Thyroid gland (tissue), 4 donors: ENCODE measurements at places on chromosomes 16 and 17.

GRCh38 chr17:16439303-16439791, 24.0 kb downstream of the TRPV2 start:
- peak; percentile 55 for DNase-seq

DNA sequence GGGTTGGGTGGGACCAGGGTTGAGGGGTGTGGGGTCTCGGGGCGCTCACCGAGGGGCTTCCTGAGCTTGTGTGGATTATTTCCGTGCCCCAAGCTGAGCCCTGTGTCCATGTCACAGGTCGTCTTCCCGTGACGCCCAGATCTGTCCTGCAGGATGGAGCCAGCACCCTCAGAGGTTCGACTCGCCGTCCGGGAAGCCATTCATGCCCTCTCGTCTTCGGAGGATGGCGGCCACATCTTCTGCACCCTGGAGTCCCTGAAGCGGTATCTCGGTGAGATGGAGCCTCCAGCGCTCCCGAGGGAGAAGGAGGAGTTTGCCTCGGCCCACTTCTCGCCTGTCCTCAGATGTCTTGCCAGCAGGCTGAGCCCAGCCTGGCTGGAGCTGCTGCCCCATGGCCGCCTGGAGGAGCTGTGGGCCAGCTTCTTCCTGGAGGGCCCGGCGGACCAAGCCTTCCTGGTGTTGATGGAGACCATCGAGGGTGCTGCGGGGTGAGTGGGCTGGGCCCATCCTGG, 1.0 kb downstream of the TELO2 start:
- peak; percentile 28 for DNase-seq

DNA sequence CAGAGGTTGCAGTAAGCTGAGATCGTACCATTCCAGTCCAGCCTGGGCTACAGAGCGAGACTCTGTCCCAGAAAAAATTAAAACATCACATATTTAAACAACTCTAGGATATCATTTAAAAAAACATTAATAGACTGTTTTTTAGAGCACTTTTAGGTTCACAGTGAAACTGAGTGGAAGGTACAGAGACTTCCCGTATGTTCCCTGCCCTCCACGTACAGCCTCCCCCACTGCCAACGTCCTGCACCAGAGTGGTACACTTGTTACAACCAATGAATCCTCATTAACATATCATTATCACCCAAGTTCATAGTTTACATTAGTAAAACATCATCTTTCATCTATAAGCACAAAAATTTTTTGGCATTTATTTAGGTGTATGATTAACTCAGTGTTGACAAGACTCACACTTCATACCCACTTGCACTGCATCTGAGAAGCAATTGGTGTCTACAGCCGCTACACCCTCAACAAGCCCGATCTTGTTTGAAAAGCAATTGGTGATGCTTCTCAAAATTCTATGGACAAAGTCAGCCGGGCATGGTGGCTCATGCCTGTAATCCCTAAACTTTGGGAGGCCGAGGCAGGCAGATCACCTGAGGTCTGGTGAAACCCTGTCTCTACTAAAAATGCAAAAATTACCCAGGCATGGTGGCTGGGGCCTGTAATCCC, 39.9 kb upstream of the STH start:
- no peak for DNase-seq

DNA sequence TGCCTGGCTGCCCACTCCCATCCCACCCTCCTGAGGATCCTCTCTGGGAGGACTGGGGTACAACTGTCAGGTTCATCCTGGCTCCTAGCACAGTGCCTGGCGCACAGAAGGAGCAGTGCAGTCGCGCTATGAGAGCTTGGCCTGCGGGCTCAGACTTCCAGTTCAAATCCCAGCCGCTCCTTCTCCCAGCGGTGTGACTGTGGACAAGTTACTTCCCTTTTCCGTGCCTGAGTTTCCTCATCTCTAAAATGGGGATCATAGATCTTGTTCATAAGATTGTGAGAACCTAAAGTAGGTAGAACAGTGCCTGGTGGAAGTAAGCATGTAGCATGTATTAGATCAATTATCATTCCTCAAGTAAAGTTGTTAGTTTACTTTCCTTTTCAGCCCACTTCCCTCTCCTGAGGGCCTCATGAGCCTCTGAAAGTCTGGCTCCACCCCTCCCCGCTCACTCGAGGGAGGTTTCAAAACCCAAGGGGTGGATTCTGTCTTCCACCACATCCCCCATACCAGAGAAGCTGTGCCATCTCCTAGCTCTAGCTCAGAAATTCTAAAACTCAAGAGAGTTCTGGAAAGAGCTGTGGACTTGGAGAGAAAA, 19.9 kb upstream of the COL1A1 start:
- DNase-seq: peak; percentile 26

GRCh38 chr16:85861095-85861825, 37.7 kb upstream of the IRF8 start:
- DNase-seq: no peak

- DNase-seq: no peak
Observed at GRCh38 chr17:15239491-15239890, 25.6 kb downstream of the PMP22 start.

GRCh38 chr17:15343749-15344148, 2.4 kb upstream of the TEKT3 start:
- DNase-seq: no peak

DNA sequence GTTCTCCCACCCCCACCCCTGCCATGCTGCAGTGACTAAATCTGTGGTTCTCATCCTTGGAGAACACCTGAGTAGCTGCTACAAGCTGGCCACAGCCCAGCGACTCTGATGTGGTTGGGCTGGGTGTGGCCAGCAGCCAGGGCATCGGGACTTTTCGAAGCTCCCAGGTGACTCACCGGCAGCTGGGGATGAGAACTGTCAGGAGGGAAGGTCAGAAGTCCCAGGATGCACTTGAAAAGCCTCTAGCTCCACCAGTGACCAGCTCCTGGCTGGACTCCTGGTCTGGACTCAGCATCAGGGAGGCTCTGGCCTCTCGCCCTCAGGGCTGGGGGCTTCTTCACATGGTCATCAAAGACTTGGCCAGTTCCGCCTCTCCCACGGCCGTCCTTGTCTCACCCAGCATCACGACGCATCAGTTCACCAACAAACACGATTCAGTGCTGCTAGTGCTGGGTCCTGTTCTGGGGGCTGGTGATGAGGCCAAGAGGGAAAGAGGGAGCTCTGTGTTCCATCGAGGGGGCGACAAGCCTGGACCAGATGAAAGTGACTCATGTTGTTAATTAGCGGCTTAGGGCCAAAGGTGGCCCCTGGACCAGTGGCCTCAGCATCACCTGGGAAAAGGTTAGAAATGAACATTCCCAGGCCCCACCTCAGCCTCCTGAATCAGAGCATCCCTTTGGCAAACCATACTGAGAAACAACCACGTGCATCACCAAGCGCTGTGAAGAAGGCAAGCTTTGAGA, 3.9 kb upstream of the C17orf99 start:
- DNase-seq: peak; percentile 91
